Stimulated activated CD8-positive, alpha-beta memory T cell treated with anti-CD3 and anti-CD28 coated beads, Interleukin-15, amount 100 ng/mL, for 4 hours (primary cell): ENCODE measurements at places on chromosomes 11 and 22.

GRCh38 chr22:39364714-39365491 is 15.1 kb downstream of the SYNGR1 start:
- DNase-seq = no peak

- no peak for DNase-seq
These were observed 13.2 kb upstream of the AIFM3 start for GRCh38 chr22:20953668-20954500.

DNA sequence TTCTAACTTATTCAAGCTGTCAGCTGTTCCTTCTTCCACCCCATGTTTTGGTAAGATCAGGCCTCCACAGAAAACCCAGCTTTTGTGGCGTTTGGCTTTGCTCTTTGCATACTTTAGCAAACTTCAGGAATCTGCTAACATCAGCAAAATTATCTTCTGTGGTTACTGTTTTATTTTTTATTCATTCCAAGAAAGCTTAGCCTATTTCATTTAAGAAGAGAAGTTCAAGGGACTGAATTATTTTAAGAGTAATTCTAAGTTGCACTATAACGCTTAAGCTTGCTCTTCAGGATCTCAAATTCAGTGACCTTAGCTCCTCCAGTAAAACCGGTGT is 1.1 kb downstream of the JHY start:
- DNase-seq = no peak

DNA sequence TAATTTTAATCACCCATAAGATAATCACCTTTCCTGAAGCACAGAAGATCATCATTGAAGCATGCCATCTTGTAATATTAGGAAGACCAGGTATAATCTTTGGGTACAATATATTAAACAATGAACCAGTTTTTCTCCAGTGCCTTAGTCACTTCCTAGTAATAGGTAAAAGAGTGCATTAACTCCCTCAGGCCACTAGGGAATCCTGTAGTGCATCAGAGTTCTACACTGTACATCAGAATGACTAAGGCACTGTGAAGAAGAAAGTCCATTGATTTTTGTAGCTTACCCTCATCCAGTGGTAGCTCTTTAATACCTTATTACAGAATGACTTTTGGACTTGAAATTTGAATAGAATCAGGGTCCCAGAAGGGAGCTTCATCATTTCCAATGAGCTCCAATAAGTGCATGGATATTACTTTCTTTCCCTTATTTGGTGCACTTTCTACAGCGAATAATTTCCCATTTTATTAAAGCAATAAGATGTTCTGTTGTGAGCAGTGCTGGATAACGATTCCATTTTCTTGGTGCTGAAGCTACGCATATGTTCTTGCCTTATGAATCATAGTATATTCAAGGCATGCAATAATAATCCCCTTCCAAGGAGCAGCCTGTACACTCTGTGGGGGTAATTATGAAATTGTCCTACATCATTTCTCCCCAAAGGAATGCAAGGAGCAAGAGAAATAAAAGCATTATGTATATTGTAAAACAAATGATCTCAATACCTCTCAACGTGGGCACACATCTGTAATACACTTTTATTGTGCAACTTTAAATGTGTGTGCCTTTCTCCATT is 4.7 kb downstream of the C11orf87 start:
- no peak for DNase-seq

DNA sequence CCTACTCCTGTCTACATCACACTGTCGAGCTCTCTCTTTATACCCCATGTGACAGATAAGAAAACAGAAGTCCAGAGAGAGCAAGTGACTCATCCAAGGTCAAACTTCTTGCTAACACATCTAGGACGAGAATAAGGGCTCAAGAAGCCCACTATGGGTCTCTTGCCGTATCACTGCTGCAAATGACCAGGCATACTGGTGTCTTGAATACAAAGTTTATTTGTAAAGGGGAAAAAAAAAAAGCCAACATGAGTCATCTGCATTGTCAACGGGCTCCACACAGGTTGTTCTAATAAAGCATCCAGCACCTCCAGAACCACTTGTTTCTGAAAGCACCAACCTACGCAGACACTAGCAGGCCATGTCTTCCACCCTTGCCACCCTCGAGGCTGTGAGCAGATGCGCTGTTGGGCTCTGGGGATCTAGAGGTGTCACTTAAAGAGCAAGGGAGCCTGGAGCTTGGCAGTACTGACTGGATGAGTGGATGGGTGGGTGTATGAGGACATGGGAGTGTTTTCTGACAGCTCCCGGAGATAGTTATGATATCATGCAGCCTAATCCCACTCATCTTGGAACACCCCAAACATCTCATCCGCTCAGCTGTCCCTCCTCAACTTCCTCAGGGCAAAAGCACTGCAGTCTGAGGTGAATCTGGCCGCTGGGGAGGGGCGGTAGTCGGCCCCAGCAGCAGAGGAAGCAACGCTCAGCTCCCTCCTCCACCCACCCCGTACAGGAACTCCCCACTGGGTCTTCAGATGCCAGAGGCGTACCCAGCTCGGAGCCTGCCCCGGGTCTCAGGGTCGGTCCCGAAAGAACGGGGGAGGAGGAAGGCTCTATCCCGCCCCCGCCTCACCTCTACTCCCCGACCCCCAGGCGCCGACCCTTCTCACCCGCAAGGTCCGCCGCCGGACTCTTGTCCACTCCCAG is 1.0 kb downstream of the SMCO4 start:
- DNase-seq = no peak

GRCh38 chr11:95104121-95104830 is 14.6 kb downstream of the ENDOD1 start:
- no peak for DNase-seq

DNA sequence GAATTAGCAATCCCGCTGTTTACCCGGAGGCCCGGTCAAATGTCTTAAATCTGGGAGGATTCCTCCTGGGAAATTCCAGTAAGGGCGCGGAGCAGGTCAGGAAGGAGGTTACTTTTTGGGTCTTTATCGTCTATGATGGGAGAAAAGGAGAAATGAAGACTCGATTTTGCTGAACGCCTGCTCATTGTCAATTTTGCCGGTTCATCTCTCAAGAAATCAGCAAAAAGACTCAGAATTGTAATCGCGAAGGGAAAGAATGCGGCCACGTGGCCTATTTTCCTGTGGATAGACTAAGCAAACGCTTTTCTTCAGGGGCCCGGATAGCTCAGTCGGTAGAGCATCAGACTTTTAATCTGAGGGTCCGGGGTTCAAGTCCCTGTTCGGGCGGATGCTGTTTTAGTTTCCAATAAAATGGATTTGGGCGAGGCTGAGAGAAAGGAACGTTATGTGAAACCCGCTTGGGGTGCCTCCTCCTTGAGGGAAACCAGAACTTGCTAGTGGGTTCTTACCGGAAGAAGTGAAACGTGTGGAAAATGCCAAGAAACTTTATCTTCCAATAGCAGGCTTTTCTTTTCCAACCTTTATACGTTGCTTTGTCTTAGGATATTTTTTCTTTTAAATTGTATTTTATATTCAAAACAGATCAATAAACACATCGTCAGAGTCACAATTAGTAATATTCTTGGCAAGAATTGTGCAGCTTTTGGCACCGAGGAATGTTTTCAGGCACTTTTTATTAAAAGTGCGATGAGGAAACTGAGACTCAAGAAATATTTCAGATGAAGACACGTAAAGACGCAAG is 45.0 kb downstream of the OR4D9 start:
- DNase-seq = peak; percentile 34

DNA sequence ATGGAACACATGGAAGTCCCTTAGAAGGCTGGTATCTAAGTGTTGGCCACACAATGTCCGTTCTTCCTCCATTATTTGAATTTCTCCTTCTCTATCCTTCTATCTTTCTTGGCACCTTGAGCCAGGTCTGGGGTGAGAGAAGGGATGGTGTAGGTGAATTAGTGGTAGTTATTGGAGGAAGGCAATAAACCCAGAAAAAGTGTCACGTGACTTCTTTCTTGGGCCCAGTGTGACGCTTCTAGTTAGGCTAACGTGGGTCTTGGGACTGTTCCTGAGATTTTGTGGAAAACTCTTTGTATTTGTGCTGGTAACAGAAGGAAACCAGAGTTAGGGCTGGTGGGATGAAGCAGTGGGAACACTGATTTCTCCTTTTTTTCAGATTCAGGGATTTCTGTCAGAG is 53.1 kb upstream of the ELF5 start:
- no peak for DNase-seq

- no peak for DNase-seq
These were observed 94.1 kb downstream of the USP35 start for GRCh38 chr11:78282821-78283220.
